ENCODE measurements at places on chromosomes 6 and 20.

GRCh38 chr6:162363757-162364156 is 363.8 kb downstream of the PRKN start:
- DNase-seq, result no peak

GRCh38 chr6:9399916-9400315 is 964.6 kb upstream of the SLC35B3 start:
- DNase-seq, result no peak

- DNase-seq, result no peak
Observed at GRCh38 chr6:3289664-3290055, 30.9 kb downstream of the PSMG4 start.

DNA sequence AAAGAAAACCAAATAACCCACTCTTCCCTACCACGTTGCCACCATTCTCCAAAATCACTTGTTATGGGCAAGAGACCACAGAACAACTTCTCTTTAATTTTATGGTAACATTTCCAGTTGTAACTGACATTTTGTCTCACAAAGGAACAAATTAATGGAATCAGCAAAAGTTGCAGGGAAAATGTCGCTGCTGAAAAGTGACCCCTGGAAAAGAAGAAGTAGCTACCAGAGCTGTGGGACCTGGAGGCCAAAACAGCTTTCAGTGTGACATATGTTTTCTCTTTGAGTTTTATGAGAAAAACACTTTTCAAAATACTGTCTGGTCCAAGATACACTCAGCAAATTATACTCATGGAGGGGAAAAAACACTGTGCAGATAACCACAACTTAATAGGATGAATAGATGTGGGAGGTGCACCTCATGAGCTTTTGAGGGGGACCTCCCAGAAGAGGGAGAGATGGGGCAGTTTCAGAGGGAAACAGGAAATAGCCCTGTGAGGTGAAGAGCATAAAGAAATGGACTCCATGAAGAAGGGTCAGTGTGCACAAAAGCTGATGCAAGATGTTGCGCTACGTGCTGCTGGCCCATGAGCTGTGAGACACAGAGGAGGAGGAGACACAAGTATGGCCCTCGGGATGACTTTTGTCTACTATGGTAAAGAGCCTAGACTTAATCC is 87.3 kb downstream of the DTNBP1 start:
- no peak for DNase-seq

DNA sequence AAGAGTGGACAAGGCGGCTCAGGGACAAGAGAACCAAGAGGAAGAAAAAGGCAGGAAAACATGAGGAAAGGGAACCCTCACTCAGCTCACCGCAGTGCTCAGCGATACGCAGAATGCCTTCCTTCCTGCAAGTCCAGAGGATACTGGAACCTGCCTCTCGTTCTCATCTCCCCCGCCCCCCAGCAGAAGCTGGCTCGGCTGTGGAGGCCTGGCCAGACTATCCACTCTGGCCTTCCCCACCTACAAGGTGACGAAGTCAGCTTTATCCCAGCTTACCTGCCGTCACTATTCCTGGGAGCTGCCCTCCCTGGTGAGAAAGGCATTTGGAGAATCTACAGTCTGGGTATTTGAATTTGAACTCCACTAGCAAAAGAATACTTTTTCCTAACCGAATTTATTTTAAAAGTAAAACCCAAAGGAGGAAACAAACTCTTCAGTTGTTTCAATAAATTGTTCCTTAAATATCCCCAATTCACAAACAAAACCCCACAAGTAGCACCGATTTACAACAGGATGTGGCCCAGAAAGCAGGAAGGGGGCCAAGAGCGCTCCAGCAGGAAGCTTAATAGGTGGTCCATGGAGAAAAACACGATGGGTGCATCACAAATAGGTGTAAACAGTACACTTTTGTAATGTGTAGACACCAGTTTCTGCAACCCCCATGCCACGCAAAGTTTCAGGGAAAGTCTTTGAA is 2.1 kb upstream of the DIDO1 start:
- DNase-seq, result no peak

- peak; percentile 47 for DNase-seq
Observed at GRCh38 chr6:29792123-29793035, 35.2 kb upstream of the HLA-G start.

- DNase-seq, result no peak
Observed at GRCh38 chr6:92687278-92687677, 732.1 kb downstream of the EPHA7 start.

DNA sequence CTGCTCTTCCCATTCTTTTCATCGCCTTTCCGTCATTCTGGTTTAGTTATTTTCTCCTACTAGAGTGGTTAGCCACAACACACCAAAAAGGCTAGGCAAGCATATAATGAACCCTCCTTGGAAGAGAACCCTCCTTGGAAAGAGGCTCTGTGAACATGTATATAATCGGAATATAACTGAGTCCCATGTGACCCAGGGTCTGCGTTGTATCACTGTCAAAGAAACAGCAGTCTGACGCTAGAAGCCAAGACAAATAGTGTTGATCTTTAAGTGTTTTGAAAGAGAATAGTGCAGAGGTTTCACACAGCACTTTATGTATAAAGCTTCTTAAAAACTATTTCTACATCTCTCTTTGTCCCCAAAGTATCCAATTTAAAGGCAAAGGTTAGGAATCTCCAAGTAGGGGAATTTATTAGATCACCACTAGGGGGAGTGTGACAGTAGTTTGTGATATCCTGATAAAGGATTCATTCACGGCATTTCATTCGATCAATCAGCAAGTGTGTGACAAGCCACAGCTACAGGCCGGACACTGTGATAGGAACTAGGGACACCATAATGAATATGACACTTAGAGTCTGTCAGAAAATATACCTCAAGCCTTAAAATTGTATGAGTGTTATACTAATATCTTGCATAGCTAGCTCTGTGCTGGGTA is 395.3 kb downstream of the CD109 start:
- no peak for DNase-seq

DNA sequence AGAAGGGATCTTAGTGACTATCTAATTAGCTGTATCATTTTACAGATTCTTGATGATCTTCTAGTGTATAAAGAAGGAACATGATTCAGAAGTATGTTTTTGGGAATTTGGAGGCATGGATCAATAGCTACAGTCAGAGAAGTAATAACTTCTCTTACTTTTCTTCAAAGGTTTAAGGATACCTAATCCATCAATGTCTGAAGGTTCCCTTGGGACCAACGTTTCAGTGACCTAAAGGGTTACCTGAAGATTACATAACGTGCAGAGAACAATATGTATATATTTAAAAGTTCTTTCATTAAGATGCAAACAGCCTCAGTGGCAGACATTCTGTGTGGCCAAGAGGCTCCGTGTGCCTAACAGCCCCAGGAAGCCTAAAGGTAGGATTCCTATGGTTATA is 3.2 kb downstream of the HDAC2 start:
- DNase-seq, result no peak

DNA sequence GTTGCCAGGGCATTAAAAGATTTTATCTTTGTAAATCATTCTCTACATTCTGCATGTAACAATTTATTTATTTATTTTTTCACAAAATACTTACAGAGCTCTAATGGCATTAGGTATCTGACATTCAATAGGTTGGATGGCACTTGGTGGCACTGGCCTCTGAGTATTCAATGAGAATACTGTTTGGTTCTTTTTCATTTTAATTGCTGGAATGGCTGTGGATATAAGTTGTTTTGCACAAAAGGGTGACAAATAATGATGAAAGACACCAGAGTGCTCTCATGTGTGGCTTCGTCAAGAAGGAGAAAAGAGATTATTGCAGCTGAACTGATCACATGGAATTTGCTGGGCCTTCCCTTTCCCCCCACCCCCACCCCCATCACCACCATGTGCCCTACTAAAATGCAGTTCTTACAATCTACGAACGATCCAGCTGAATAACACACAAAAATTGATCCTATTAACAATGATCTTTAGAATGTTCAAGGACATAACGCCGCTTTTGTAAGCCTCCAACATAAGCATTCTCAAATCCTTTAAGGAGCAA is 195.2 kb upstream of the POU3F2 start:
- no peak for DNase-seq

- no peak for DNase-seq
Observed at GRCh38 chr6:130050230-130050629, 31.8 kb downstream of the L3MBTL3 start.

DNA sequence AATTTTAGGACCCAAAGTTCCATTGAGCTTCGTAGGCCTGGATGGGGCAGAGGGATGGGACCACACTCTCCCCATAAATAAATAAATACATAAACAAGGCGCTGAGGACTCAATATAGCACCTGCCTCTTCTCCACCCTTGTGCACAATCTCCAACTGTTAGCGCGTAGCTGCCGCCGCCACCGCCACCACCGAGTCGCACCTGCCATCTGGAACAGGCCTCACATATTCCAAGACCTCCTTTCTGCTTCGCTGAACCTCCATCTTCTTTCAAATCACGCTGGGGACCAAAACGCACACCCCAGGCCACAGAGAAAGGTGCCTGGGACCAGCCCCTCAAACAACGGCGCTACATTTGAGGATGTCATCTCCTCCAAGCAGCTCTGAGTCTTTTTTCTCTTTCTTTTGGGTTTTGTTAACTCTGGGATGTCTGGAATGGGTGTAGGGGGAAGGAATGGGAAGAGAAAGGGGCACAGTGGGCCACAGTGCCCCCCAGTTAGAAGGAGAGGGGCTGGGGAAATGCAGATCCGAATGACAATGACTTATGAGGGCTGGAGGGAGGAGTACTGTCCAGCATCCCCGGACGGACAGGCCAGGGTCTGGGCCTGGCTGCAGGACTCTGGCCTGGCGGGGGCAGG is 49.7 kb downstream of the NOL4L start:
- DNase-seq, result no peak

GRCh38 chr6:166058064-166058739 is 109.4 kb downstream of the TBXT start:
- DNase-seq, result no peak

DNA sequence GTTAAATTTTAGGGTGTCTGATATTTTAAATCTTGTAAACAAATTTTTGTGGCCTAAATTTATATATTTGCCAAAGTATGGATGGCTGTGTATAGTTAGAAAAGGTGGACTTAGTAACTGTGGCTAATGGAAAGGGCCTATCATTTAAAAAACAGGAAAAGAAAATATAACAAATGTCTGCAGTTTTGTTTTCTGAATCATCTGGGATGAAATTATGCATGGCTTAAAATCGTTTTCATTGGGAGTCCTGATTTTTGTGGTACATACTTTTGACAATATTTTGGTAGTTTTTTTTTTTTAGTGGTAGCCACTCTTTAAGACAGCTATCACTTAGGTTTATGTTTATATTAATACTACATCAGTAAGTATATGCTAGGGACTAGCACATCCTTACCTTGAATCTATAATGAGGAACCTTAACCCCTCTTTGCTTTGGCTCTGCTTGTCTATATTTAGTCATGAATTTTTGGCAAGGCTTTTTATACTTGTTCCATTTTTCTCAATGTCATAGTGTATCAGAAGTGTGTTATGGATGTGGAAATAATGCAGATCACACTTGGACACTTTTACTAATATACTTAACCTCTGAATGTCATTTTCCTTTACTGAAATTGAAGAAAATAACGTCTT is 5.6 kb downstream of the ARID1B start:
- no peak for DNase-seq

GRCh38 chr6:132812756-132813172 is 1.6 kb upstream of the RPS12 start:
- DNase-seq, result no peak

Data from stimulated activated CD4-positive, alpha-beta T cell treated with anti-CD3 and anti-CD28 coated beads, Interleukin-12 subunit alpha, Interleukin-12 subunit beta, amount 100 ng/mL, for 48 hours (primary cell).